Epithelial cell of prostate (primary cell): ENCODE measurements at places on chromosomes 16 and 17.

- no peak for DNase-seq
Observed at GRCh38 chr16:86403541-86404163, 106.7 kb upstream of the FOXF1 start.

GRCh38 chr16:67676516-67676915, 9.9 kb downstream of the C16orf86 start:
- no peak for DNase-seq

- no peak for DNase-seq
Observed at GRCh38 chr16:74449470-74449869, 28.2 kb upstream of the CLEC18B start.

DNA sequence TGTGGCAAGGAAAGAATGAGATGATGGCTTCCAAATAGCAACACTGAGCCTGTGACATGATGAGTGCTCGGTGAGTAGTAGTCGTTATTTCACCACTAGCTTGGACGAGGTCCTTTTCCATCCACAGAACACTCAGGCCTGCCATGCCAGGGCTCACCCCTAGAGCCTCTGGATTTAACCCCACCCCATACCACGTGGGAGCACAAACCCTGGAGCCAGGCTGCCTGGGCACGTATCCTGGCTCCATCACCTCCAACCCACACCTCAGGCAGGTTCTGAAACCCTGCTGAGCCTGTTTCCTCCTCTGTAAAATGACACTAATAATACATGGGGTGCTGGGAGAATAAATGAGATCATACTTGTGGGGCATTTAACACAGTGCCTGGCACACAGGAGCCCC, 192.4 kb downstream of the KATNIP start:
- no peak for DNase-seq

DNA sequence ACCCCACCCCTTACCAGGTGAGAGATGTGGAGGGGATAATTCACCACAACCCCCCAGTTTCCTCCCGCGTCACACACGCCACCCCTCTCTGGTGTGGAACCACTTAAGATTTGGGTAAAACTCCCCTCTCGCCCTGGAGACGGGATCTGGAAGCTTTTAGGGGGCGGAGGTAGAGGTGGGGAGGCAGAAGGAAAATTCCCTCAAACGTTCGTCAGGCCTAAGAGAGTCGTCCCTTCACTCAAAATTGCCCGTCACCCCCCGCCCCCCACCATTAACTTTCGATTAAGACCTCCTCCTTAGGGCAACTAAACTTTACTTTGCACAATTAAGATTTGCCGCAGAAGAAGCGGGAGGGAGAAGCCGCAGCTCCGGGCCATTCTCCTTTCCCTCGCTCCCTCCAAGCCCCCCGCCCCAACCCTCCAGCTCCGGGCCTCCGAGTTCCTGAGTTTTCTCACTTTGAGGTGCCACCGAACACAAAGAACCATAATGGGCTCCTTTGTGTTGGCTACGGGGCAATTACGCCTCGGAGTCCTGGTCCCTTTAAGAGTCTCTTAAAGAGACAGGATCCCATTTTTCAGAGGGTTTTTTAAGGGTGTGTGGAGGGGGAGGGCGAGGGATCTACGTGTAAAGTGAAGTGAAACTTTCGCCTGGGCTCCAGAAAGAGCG, 985 bp upstream of the FZD2 start:
- DNase-seq: no peak

DNA sequence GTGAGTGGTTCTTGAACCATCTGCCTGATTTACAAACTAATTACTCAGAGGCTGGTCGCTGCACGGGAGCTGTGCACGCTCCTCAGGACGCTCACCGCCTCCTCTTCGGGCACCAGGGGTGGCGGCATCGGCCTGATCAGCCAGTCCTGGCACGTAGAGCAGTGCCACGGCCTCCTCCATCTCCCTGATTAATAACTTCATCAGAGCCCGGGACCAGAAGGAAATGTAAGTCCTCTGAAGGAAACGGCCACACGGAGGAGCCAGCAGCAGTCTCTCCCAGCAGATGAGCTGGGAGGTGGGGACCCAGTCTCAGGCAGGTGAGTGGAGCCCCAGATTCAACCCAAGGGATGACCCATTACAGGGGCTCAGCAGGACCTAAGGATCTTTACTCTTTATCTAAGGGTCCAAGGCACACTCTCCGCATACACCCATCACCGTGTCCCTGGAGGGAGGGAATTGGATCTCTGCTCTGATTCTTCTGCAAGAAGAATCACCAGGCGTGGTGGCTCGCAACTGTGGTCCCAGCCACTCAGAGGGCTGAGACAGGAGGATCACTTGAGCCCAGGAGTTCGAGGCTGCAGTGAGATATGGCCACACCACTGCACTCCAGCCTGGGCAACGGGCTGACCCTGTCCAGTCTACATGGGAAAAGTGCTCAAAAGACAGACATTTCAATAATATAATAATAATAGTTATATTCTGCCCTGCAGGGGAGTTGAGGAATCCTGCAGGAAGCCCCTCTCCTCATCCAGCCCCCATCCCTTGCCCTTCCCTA, 366.5 kb downstream of the SEC14L1 start:
- no peak for DNase-seq

- DNase-seq: no peak
Observed at GRCh38 chr16:26863931-26864330, 202.8 kb upstream of the C16orf82 start.

DNA sequence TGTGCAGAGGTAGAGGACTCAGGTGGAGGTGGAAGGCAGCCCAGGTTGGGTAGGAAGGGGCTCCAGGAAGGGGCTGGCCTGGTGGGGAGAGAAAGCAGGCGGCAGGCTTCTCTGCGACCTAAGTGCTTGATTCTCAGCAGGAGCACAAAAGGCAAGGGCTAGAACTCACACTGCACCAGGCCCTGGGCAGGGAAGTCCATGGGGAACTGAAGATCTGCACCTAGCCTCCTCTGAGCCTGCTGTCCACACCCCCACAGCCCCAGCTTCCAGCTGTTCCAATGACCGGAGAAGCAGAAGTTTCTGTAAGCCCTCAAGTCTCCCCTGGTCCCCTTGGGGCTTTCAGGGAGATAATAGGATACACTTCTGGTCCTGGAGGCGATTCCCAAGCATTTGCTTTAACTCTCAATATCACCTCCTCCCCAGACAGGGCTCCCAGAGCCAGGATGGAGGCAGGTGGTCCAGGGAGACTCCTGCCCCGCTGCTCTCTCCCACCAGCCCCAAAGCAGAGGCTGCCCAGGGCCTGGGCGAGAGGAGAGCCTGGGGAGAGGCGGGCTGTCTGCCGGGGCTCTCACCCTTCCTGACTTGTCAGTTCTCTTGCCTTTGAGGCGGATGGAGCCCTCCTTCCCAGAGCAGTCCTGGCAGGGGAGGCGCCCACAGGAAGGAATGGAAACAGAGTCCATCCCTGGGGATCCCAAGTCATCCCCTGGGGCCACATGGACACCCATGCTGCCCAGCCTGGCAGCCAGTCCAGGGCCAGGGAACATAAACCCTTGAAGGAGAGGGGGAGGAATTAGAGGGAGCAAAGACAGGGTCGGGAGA, 126.0 kb downstream of the RBFOX3 start:
- no peak for DNase-seq

- no peak for DNase-seq
Observed at GRCh38 chr16:69927056-69927757, 23.9 kb upstream of the CLEC18A start.

- DNase-seq: no peak
Observed at GRCh38 chr17:73166731-73167581, 2.1 kb downstream of the SSTR2 start.

DNA sequence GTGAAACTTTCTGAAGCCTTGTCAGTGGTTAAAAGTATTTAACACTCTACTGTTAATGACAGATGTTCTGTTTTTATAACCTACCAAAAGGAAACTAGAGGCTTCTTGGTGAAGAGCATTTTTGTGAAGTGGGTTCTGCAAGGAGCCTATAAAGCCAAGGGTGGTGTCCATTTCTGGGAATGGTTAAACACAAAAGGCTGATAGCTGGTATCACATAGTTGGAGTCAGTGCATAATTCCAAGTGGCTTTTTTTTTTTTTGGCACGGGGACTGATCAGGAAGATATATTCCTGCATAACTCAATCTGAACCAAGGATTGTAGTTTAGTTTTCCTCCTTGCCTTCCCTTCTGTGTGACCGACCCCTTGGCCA, 27.6 kb upstream of the KPNB1 start:
- no peak for DNase-seq

GRCh38 chr16:1557576-1557975, 24.1 kb downstream of the TMEM204 start:
- DNase-seq: no peak

GRCh38 chr17:36493956-36494355, 7.5 kb downstream of the ZNHIT3 start:
- no peak for DNase-seq

DNA sequence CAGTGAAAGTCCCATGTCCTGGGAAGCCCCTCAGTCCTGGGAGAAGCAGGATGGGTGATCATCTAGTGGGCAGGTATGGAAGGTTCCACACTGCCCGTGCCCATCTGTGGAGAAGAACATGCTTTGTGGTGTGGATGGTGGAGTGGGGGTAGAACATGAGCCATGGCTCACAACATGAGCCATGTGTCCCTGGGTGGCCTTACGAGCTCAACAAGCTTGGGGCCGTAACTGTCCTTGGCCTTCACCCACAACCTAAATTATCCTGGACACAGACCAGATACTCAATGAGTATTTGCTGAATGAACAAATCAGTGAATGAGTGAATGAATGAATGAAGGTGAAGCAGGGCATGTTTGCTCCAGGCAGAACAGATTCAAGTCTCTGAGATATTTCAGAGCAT, 13.5 kb downstream of the SOX8 start:
- DNase-seq: no peak
